Activated T-cell treated with anti-CD3 and anti-CD28 coated beads for 4 hours (primary cell): ENCODE measurements at places on chromosomes 3 and 15.

DNA sequence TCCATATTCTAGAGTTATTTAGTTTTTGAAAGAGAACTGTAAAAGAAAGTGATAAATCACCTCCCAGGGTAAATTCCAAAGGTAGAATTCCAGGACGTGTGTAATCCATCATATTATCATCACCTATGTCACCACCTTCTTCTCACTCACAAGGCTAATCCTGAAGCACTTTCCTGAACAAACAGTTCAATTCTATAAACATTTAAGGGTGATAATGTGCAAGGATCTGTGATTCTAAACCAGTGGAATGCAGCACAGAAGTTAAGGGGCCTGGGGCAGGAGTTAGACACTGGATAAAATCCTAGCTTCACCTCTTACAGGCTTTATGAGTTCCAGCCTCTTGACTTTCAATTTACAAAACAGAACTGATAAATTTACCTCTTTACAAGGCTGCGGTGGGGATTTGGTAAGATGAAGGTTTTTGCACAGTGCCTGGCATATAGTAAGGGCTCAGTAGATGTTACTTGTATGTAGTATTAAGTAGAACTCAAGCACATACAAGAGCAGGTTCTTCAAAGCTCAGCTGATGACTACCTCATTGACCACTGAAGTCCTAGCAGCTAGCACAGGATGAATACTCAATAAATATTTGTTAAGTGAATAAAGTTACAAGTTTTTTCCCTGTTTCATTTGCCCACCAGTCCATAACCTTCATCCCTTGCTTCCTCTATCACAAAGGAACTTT is 47.3 kb upstream of the CCDC80 start:
- DNase-seq: no peak

DNA sequence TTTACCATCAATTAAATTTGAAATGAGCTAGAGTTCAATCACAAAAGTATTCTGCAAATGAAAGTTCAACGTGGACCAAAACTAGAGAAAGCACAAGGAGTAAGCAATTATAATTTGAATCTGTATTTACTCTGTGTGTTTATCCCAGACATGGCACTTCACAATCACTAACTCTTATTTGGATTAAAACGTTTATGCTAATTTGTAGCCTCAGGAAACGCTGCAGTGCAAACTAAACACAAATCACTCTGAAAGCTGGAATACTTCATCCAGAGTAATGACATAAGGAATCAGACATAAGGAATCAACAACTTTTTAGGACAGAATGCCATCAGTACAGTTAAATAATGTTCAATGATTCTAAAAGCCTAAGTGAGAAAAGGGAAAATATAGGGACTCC is 18.5 kb downstream of the CEP152 start:
- DNase-seq: no peak

DNA sequence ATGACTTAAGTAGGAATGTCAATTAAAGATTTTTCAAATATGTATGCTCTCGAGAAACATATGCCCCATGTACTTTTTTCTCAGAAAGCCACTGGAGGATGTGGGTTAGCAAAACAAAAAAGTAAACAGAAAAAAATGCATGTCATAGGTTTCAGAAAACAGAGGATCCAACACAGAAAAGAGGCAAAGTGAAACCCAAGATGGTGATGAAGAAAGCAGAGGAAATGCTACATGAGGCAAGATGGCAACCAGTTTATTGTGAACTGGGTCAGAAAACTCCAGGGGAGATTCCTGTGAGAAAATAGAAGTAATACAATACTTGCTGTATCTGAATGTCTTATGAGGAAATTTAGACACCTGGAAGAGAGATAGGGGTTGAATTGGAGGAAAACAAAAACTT is 30.8 kb upstream of the EOMES start:
- no peak for DNase-seq

- no peak for DNase-seq
Observed at GRCh38 chr15:73518876-73519733, 76.1 kb downstream of the REC114 start.

DNA sequence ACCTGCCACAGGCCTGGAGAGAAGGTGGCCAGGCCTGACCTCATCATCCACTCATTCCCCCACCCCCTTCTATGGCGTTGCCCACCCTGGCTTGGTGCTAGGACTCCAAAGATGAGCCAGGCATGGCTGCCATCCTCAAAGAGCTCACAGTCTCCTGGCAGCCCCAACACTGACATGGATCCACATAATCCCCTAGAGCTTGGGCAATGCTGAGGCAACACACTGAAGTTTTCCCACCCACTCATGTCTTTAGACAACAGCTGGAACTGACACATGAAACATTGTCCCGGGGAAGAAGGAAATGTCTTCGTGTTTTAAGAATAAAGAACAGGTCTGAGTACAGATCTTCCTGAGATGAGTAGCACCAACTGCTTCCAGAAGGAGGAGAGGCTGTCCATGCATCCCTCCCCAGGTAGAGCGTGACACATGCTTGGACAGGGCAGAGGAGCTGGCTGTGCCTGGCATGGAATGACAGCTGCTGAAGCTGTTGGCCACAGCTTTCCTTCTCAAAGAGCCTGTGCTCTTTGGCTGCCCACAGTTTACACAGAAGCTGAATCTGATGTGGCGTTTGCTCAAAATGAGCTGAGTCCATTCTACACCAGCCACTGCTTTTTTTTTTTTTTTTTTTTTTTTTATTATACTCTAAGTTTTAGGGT is 70.1 kb downstream of the HOMER2 start:
- DNase-seq: no peak

DNA sequence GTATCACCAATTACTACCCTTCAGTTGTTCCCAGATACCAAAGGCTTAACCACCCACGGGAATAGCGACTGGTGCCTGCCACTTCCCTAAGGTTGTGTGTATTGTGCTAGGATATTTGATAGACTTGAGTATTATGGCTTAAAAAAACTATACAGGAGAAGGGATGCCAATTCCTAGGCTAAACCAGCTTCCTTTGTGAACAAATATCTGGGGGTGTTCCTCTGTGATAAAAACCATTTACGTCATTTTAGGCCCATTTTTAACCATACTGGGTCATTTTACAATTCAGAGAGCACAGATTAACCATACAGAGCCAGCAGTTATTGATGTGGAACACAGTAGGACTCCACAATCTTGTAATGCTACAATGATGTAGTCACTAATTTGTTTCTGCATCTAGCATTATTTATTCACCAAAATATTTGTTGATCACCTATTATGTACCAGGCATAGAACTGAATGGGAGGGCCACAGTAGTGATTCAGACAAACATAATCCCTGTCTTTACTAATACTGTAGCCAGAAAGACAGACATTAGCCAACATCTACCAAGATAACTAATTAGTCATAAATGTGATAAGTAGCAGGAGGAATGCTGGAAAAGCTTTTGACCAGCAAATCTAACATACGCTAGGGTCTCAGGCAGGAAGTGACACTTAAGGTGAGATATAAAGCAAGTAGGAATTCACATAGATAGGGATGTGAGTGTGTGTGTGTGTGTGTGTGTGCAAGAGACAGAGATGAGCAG is 184.8 kb downstream of the MECOM start:
- no peak for DNase-seq
